ENCODE measurements at places on chromosomes 4 and X. TPM values are rescaled to one million over a fixed set of nuclear protein-coding genes. Genes with fewer than 3 reads are reported as not detected.

DNA sequence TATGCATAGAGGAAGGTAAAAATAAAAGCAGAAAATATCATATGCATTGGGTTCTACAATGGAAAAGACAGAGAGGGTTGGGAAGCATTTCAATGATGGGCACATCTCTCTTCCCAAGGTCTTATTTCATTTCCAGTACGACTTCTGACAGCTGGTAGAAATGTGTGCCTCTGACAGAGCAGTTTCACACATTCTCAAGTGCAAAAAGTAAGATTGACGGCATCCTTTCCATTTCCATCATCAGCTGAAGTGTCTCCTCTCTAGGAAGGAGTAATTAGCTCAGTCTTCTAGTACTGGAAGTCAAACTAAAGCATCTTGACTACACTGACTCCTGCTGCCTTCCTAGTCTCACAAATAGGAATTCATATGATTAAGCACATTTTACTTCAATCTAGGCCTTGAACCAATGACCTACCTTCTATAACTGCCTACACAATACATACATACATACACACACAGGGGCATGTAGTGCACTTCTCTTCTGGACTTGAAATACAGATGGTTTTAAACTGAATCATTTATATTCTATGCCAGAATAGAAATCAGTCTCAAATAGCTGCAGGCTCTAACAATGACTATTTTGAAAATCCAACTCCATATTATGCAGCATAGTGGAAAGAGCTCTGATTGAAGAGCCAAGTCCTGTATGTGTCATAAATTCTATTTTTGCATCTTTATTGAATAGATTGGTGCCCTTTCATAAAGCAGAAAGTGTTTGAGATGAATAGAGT lies 473.4 kb downstream of the INPP4B start:
- DNase-seq: no peak

- DNase-seq: no peak
Observed at GRCh38 chr4:114180481-114180880, 201.0 kb upstream of the ARSJ start.

- no peak for DNase-seq
Observed at GRCh38 chr4:39410415-39410814, 3.7 kb downstream of the KLB start.

DNA sequence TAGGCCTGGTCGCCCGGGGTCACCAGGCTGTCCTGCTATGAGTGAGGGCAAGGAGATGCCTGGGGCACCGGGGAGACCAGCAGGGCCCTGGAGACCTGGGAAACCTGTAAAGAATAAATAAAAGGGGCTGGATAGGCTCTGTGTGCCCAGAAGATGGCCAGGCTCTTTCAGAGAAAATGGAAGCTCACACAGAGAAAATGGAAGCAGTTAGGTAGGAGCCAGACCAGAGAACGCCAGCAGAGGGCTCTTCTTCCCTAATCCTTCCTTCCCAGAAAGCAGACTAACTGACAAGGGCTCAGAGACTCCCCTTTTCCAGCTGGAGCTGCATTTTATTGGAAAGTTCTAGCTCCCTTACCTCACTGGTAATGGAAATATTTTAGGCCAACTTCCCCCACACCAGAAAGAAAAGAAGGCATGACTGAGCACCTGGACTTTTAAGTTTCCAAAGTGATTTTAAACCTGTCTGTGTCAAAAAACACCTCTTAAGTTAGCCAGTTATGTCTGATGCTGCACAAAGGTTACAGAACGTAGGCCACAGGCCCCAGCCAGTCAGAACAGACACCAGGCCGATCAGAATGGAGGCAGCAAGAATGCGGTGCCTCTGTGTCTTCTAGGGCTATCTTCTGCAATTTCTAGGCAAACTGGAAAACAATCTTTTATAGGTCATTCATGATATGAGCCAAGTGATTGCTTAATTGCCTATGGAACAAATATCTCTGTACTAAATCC lies 74.0 kb downstream of the ATG4A start:
- DNase-seq: peak; percentile 26

GRCh38 chr4:44447563-44448504 lies 775 bp downstream of the KCTD8 start:
- DNase-seq: no peak

- DNase-seq: no peak
Observed at GRCh38 chr4:118967393-118967792, 78.7 kb downstream of the SYNPO2 start.

DNA sequence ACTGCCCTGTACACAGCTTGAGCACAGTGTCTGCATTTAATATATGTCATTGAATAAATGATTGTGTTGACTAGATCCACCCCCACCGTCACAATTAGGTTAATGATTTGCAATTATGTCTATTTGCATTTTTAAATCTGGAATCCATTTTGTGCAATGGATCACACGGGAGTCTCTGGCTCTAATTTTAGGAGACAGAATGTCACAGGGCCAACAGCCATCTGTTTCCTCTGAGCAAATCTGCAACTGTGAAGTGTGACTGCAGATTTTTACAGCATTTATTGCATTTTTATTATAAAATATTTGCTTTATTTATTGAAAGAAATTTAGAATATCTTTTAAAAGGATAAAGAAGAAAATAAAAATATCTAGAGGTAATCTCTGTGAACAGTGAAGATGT lies 316.8 kb downstream of the HS3ST1 start:
- DNase-seq: no peak

- DNase-seq: no peak
Observed at GRCh38 chr4:141912831-141913230, 276.4 kb downstream of the IL15 start.

DNA sequence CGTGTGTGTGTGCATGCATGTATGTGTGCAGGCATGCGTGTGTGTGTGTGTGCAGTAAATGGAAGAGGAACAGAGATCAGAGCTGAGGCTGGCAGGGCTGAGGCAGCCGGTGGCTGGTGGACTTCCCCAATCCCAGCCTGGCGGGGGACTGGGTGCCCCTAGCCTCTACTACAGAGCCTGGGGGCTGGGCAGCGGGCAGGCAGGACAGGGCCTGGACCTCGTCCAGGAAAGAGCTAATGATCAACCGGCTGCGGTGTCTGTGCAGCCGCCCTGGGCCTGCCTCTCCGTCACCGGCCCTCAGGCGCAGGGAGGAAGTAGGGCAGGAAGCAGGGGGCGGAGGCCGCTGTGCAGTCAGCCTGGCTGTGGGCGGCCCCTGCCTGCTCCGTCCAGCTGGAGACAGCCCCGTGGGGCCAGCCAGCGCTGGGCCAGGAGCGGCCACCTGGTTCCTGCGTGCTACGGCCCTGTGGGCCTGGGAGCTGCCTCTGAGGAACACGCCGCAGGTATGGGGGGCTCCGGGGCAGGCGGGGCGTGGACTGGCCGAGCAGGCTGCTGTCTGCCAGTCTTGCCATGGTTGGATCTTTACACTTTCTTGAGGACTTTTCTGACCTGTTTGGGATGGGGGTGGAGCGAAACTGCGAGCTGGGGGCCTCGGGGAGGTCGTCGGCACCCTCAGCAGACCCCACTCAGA lies at the start of gene SH3TC1:
SH3TC1 (plus strand) TSS at position 385 of the 688 bp plus-strand sequence. CDS start 5,905 bp downstream, outside the sequence.
- peak; percentile 75 for DNase-seq

DNA sequence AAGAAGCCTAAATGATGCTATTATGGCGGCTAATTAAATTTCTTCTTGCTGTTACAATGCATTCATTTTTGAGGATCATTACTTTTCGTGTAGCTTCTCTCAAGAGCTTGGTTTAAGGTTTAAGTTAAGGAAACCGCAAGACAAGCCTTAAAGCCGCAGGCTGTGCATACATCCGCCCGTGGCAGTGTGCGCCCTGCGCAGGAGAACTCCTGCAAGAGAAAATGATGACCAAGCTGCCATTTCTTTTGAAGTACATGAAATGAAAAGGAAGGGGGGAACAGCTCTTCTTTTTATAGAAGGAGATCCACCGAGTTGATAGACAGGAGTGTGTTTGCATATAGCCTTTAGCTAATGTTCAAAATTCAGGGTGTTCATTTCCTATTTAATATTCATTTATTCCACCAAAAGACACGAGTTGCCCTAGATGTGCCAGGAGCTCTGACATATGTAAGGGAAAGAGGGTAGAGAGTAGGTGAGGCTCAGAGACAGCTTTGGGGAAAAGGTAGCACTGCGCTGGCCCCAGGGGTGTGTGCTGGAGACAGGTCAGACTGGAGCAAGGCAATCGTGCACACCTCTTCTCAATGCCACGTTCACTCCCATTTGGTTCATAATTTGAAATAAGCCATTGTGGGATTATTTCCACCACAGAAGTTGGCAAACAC lies 112.1 kb upstream of the LDB2 start:
- DNase-seq: no peak

- DNase-seq: no peak
Observed at GRCh38 chr4:1903035-1903434, 31.8 kb downstream of the NSD2 start.

Gene HERC5
- 3.6 TPM for total RNA-seq

Gene NXF2
- total RNA-seq: not detected

Gene SSX2B
- total RNA-seq: not detected

Gene C4orf50
- not detected for total RNA-seq

Measured in PC-9 (cell line).